ENCODE measurements at places on chromosomes 4 and X. TPM values are rescaled to one million over a fixed set of nuclear protein-coding genes. Genes with fewer than 3 reads are reported as not detected.

Gene DSPP
- not detected for total RNA-seq

Gene RBM41
- total RNA-seq: 19.6 TPM

Gene CLDN2
- 16.3 TPM for total RNA-seq

Gene RAB9A
- 21.0 TPM for total RNA-seq

Gene KLHL4
- total RNA-seq: 4.9 TPM

Gene UGT2B11
- total RNA-seq: not detected

Gene TRO
- 71.2 TPM for total RNA-seq

Gene SATL1
- 0.35 TPM for total RNA-seq

Gene GPC3
- 823 TPM for total RNA-seq

Gene APOO
- 15.5 TPM for total RNA-seq

Gene PAGE2
- total RNA-seq: not detected

Gene ZNF711
- 30.1 TPM for total RNA-seq

Gene NR3C2
- 32.6 TPM for total RNA-seq

Gene FHDC1
- total RNA-seq: 5.2 TPM

Gene FAM184B
- total RNA-seq: 1.6 TPM

Gene HSD17B10
- total RNA-seq: 66.6 TPM

Gene AR
- 7.4 TPM for total RNA-seq

Gene CFP
- 6.4 TPM for total RNA-seq

Gene MAGED1
- 128 TPM for total RNA-seq

Gene PHOX2B
- 0.12 TPM for total RNA-seq

Gene TAF7L
- total RNA-seq: 0.18 TPM

Gene DIPK2B
- total RNA-seq: 13.4 TPM

Gene GYG2
- 11.0 TPM for total RNA-seq

Gene HSFX3
- not detected for total RNA-seq

Gene CT45A10
- total RNA-seq: not detected

Gene FATE1
- 0.29 TPM for total RNA-seq

Gene MUC7
- not detected for total RNA-seq

Gene S100G
- not detected for total RNA-seq

All from metanephros (tissue), 2 donors.